ENCODE measurements at places on chromosomes 3 and 15.

GRCh38 chr3:5138214-5138981, 16.3 kb downstream of the ARL8B start:
- DNase-seq = no peak

DNA sequence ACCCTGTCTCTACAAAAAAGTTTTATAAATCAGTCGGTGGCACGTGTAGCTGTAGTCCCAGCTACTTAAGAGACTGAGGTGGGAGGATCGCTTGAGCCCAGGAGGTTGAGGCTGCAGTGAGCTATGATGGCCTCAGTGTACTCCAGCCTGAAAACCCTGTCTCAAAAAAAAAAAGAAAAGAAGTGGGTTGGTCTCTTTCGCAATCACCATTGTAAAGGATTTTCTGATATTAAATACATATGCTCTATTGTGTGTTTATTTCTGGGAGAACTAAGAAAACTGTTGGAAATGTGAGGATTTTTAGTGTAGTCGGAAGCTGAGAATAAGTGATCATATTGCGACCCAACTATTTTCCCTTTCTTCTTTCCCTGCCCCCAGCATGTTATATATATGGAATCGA, 7.5 kb downstream of the ZNF710 start:
- no peak for DNase-seq

DNA sequence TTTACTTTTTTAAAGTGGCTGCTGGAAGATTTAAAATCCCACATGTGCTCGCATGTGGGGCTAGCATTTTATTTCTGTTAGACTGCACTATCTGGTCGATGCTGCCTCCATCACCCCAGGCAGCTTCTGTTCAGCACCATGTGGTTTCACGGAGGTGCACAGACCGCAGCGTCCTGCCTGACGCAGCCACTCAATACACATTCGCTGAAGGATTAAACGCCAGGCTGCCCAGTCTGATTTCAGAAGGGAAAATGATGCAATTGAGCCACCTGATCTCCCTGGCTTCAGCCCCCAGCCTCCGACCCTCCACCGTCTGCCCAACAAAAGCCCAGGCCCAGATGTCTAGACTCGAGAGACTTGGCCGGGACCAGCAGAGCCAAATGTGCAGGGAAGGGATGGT, 84.5 kb downstream of the MEGF11 start:
- DNase-seq = no peak

DNA sequence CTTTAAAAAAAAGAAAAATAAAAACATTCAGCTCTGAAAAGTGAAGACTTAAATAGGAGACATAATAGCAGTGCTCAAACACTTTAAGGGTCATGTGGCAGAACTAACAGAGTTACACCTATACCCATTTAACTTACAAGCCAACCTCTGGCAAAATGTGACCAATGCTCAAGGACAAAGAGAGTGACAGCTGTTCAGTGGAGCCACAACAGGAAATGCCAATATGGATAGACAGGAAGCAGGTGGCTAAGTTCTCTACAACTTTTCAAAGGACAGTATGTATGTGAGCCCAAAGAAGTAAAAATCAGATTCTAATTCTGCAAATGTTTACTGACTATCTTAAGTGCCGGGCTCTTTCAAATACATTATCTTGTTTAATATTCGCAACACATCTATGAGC, 3.4 kb downstream of the TMCC1 start:
- DNase-seq = peak; percentile 86

DNA sequence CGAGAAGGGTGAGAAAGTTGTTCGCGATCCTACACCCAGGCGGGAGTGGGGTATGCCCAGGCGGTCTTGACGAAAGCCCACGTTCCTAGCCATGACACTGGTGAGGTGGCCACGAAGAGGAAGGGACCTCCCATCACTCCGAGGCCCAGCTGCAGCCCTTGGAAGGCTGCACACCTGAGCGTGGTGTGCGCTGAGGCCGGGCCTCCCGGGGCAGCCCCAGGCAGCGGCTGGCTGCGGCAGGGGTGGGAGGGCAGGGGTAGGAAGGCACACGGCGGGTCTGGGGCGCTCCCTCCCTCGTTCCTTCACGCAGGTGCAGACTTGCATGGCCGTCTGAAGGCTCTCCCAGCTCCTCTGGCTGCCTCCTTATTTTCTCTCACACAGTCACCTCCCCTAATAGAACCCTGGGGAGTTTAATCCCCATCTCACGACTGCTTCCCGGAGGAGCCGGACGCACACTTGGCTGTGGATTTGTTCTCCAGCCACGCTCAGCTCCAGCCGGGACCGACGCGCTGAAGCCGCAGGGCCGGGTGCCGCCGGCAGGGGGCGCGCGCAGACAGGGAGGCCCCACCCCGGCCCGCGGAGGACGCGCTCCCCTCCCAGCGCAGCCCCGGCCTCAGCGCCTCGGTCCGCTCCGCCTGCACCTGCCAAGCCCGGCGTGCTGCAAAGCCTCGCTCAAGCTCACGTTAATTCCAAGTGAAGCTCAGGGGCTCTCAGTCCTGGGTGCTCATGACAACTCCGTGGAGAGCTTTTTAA, 37.8 kb upstream of the MUC4 start:
- no peak for DNase-seq
